ENCODE measurements at places on chromosomes 5 and 9.

DNA sequence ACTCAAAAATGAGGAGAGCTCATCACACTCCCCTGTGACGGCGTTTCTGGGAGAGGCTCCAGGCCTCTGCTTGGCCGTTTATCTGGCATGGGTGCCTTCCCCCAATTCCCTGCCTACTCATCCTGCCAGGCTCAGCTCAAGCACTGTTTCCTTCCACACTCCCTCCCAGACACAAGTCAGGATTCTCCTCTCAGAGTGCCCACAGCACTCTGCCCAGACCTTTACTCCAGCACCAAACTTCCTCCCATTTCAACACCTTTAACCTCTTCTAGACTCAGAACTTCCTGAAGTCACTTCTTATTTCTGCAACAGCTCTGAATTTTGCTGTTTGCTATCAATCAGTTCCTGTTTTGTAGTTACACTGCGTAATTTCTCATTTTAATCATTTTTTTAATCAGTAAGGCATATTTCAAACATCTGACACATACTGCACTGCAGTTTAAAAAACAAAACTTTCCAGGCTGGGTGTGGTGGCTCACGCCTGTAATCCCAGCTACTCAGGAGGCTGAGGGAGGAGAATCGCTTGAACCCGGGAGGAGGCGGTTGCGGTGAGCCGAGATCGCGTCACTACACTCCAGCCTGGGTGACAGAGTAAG lies 16.0 kb downstream of the TRMO start:
- DNase-seq = no peak

- no peak for DNase-seq
Measured at GRCh38 chr5:151886546-151887275, 37.9 kb downstream of the GLRA1 start.

GRCh38 chr9:112970939-112971338 lies 41.1 kb downstream of the ZNF883 start:
- DNase-seq = no peak

- DNase-seq = peak; percentile 79
Measured at GRCh38 chr9:130933114-130934046, 5.7 kb downstream of the FIBCD1 start.

DNA sequence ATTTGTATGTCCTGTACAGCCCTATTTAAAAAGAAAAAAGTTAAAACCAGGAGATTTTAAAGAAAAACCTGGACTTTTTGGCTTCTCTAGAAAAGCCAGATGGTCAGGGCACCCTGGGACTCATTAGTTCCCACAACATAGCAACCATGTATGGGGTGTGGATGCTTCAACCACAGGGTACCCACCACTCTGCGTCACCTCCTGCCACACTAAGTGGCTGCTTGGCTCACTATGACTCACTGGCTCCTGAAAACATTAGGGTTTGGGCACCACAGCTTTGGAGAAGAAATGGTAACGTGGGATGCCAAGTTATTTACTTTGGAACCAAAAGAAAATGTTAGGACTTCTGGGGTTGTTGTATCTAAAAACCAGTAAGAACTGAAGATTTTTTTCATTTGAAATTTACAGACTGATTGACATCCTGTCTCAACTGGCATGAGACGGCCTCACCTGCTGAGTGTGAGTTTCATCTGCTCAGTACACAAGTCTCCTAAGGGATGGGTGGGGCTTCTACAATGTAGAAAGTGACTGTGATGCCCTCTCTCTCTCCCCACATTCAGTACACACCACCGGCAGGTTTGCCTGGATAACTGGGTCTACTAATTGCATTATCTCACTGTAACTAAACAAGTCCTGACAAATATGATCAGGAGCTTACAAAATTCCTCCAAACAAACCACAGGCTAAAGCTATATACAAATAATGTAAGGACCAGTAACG lies 103.9 kb downstream of the ESM1 start:
- peak; percentile 50 for DNase-seq

DNA sequence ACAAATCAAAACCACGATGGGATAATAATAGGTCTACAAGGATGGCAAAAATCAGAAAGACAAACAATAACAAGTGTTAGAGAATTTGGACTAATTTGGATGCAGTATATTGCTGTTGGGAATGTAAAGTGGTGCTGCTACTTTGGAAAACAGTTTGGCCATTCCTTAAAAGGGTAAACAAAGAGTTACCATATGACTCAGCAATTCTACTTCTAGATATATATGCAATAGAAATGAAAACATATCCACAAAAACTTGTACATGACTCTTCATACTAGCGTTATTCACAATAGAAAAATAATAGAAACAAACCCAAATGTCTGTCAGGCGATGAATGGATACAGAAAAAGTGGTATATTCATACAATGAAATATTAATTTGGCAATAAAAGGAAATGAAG lies 58.3 kb downstream of the JAK2 start:
- no peak for DNase-seq

DNA sequence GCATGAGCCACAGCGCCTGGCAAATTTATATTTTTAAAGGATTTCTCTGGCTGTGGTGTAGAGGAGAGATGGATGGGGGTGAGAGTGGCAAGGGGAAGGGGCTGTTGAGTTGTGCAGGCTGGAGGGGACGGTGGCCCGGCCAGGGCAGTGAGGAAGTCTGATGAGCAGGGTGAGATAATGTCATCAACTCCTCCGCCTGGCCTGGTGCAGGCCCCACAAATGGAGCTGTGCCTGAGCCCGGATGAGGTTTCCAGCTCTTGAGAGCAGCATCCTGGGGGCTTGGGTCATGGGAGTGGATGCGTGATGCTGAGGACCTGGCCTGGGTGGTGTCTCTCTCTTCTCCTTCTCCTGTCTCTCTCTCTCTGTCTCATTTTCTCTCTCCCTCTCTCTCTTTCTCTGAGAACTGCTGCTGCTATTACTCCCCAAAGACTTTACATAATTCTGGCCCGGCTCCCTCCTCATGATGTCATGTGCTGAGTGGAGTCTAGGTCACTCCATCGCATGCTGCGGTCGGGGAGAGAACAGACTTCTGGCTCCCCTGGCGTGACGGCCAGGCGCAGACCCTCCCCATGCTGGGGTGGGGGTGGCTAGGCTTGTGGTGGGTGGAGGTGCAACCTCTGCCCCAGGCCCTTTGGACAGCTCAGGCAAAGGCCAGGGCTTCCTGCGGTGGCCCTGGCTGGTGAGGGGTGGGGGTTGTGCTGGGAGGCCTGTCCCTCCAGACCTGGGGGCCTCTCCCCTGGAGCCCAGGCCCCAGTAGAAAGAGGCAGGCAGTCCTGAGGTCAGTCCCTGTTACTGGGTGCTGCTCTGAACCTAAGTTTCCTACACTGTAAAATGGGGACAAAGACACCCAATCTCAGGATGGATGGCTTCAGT lies 26.4 kb downstream of the FGF18 start:
- no peak for DNase-seq

- no peak for DNase-seq
Measured at GRCh38 chr5:116518423-116518822, 56.2 kb downstream of the SEMA6A start.

DNA sequence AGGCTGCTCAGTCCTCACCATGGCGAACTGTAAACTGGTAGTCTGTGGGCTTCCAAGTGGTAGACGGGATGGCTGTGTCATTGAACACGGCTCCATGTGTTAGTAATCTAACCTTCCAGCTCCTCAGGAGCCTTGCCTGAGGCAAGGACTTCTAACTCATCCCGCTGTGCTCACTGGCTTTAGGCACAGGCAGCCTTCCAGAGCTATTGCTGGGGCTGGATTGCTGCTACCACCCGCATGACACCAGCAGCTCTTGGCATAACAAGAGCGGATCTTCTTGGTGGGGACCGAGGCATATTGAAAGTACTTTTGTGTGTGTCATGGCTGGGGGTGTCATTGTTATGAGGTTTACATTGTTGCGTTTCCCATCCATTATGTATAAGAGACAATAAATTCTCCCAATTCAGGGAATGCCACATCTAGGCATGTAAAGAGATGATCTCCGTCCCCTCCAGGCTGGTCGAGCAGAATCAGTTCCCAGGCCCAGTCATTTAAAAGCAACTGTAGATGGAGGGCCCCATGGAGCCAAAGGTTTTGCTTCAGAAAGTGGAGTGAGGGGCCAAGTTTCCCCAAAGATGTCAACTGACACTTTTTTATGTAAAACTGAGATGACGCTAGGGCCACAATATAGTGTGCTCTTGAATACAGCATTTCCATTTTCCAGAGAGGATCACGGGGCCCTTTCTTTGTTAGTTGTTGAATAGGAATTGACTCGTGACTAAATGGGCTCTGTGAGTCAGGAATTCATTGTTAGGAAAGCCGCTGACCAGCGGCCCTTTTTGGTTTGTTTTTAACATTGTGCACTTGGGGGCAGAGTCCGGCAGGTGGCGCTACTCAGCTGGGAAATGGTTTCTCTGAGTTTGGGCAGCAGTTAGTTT lies 759.5 kb downstream of the TAF11L14 start:
- DNase-seq = peak; percentile 29

DNA sequence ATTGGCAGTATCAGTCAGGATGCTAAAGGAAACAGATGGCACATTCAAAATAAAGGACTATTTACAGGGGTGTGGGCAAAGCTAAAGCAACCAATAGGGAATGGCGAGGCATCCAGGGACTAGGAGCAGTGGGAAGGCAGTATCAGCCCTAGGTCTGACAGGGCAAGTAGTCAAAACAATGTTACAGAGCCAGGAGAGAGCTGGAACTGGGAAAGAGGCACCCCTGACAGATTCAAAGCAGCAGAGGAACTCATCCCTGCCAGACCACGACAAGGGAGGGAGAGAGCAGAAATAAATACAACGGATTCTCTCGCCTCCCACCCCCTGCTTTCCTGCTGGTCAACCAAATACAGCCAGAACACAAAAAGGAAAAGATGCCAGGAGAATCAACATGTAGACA lies 371.5 kb downstream of the NR2F1-AS1 start:
- no peak for DNase-seq

- DNase-seq = no peak
Measured at GRCh38 chr5:60504342-60504741, 195.6 kb downstream of the DEPDC1B start.

DNA sequence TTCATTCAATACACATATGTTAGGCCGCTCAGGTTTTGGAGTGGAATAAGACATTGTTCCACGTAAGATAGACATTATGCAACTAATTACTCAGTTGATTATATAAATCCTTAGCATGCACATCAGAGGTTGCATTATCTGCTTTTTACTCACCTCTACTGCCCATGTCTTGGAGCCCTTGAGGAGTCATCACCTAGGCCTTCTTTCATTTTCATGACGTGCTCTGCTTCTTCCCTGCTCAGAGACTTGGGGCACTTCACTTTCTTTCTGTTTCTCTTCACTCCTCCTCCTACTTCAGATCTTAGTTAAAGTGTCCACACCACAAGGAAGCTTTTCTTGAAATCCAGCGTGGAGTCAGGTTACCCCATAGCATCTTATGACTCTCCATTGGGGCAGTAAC lies 241.1 kb downstream of the TLR4 start:
- no peak for DNase-seq

DNA sequence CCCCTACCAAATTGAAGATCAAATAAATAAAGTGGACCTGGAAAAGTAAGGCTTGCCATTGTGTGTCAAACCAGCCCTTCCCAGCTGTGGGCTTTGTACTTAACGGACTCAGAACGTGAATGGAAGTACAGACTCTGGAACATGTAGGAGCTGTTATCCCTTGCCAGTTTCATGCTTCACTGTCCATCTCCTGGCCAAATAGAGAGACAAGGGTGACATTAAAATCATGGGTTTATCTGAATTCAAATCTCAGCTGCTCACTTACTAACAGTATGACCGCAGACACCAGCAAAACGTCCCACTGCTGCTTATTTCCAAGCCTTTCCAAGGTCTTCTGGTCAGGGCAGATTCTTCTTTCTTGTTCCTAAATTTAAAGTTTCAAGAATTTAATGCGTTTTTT lies 52.2 kb downstream of the EXOSC2 start:
- no peak for DNase-seq

GRCh38 chr5:147930769-147931168 lies 24.4 kb upstream of the C5orf46 start:
- no peak for DNase-seq

DNA sequence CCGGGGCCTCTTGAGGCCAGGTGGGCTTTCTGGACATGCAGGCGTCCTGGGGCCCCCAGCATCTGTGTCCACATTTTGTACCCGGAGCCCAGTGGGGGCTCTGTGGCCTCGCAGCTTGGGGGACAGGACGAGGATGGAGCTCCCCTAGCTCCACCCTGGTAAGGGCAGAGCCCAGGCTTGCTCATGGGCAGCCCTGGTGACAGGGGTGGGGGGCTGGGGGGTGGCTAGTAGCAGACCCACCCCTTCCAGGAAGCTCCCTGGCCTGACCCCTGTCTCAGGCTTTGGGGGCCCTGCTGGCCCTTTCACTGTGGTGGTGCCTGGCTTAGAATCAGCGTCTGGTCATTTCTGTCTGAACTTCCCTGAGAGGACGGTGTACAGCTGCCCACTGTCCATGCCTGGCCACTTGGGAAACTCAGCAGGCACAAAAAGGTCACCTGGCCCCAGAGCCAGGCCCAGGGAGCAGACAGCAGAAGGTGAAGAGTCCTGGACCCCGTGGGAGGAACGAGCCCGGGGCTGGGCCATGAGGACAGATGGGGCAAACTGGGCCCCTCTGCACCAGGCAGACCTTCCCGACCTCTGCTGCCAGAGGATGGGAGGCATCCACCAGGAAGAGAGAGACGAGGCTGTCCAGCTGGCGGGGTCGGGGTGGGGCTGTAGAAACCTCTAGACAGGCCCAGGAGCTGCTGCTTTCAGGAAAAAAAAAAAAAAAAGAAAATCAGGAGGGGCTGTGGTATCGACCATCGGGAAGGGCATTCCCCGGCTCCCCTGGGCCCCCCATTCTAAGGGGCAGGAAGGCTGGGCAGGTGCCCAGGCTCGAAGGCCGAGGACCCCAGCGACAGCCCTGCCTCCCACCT lies 52.8 kb downstream of the EXD3 start:
- no peak for DNase-seq

GRCh38 chr5:180179442-180180420 lies 29.3 kb downstream of the RASGEF1C start:
- no peak for DNase-seq
